ENCODE measurements at places on chromosomes 3 and 15.

- DNase-seq, result no peak
Observed at GRCh38 chr3:141992512-141992911, 116.1 kb downstream of the ATP1B3 start.

DNA sequence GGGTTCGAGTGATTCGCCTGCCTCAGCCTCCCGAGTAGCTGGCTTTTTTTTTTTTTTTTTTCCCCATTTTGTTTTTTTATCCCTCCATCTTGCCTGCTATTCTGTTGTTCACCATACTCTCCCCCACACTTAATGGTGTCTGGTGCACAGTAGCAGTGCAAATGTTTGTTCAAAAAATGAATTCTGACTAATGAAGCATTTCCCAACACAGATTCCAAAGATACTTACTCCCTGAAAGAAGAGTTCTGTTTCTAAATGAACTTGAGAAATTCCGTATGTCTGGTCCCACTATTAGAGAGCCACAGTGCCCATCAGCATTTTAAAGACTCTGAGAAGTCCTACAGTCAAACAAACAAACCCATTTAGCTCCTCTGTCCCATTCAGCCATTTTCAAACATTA lies 9.5 kb downstream of the EDEM1 start:
- DNase-seq, result no peak

DNA sequence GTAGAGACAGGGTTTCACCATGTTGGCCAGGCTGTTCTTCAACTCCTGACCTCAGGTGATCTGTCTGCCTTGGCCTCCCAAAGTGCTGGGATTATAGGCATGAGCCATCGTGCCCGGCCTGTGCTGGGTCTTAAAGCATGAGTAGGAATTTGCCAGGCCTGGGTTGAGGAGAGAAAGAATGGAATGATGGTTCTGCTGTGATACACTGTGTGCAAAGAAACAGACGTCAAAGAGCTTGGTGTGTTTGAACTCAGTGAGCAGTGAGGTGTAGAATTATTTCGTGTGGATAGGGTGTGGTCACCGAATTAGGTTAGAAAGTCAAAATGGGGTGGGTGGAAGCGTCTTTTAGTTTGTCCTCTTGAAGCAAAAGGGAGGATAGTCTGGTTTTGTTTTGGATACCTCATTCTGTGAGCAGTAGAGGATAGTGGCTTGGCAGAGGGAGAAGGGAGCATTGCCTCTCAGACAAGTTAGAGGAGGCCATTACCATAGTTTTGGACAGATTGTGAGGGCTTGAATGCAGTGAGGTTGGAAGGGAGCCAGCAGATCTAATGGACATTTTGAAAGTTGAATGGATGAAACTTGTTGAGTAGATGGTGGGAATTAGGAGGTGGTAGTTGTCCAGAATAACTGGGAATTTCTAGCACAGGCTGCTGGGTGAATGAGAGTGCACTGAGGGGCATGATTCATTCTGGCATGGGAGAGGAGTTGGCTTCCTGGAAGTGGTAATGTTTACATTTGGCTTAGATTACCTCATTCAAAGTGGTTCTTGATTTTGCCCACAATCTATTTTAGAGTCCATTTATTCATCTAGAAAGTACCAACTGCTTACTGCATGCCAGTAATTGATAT lies 27.2 kb downstream of the AKAP13 start:
- DNase-seq, result no peak

GRCh38 chr3:11465744-11466616 lies 177.7 kb downstream of the VGLL4 start:
- DNase-seq, result no peak

DNA sequence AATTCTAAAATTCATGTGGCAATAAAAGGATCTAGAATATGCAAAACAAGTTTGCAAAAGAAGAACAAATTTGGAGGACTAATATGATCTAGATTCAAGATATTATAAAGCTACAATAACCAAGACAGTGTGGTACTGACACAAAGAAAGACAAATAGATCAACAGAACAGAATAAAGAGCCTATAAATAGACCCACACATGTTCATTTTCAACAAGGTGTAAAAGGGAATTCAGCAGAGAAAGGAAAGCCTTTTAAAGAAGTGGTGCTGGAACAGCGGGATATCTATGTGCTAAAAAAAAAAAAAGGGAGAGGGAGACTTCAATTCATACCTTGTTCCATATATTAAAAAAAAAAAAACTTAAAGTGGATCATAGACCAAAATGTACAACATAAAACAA lies 149.0 kb downstream of the WDR76 start:
- no peak for DNase-seq

GRCh38 chr3:53011324-53011723 lies 34.5 kb downstream of the SFMBT1 start:
- no peak for DNase-seq

DNA sequence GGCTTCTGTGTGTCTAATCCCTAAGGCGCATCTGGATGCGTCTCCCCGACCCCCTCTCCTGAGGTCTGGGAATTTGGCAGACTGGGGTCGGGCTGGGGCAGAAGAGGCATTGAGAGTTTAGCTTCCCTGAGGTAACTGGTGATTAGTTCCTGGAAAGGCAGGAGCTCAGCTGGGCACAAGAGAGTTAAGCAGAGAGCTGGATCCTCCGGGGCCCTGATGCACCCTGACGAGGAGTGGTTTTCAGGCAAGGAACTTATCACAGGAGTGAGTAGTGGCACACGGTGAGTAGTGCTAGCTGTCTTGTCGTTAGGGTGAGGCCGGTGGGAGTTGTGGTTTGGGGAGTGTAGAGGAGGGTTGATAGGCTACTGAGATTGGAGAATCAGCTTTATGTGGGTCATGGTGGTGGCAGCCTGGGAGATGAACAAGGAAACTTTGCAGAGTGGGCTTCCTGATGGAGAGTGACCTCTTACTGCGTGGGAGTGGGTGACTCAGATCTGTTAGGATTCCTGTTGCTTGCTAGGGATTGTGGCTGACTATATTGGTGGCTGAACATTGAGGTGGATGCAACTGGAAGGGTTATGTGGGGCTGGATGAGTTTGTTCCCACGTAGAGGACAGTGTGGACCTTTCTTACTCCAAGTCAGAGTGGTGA lies 897 bp downstream of the RAD54L2 start:
- peak; percentile 28 for DNase-seq

GRCh38 chr3:107525644-107526305 lies 3.0 kb downstream of the BBX start:
- DNase-seq, result no peak

DNA sequence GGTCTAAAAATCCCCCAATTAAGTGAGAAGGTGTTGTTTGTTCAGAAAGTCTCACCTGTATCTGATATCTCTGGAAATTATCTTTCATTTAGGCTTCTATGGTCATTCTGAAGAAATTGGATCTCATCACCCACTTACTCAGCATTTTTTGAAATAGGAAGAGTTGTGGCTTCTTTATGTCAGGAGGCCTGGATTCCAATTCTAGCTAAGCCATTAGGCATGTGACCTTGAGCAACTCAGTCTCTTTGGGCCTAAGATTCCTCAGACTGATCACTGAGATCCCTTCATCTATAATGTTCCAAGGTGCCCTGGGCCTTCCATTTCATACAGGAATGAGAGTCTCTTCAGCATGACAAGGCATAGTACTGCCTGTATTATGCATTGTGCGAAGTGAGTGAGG lies 70.3 kb downstream of the ARHGEF26 start:
- no peak for DNase-seq

DNA sequence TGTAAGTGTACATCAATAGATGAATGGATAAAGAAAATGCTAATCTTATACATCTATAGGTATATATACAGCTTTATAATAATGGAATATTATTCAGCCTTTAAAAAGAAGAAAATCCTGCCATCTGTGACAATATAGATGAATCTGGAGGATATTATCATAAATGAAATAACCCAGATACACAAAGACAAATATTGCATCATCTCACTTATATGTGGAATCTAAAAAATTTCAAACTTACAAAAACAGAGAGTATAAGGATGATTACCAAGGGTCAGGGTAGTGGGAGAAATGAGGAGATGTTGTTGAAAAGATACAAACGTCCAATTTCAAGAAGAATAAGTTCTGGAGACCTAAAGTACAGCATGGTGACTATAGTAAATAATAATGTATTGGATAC lies 85.4 kb upstream of the AGTR1 start:
- no peak for DNase-seq

- DNase-seq, result peak; percentile 90
Observed at GRCh38 chr15:64387562-64388168, at the start of gene TRIP4. Gene TRIP4, plus strand, starts transcription at chr15:64387836. Its CDS starts 28 bp downstream, at chr15:64387864.

- DNase-seq, result no peak
Observed at GRCh38 chr3:76582098-76582497, 457.8 kb upstream of the ROBO2 start.

DNA sequence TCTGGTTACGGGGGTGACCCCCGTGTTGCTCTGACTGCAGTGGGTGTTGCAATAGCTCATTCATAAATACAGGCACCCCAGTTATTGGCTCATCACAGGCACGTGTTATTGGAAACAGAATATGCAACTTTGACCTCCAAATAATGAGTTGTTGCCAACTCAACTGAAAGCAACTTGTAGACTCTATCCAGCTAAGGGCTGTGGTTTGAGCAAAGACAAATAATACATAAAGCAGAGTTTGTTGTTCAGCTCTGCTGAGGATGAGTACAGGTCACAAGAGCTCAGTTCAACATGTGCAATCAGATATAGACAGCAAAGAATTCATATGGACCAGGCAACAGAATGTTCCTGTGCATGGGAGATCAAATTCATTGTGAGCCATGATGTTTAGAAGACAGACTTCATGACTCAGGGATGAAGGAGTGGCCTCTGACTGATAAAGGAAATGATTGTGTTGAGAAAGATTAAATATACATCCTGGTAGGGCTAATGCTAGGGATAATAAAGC lies 87.6 kb upstream of the LRIG1 start:
- DNase-seq, result no peak

DNA sequence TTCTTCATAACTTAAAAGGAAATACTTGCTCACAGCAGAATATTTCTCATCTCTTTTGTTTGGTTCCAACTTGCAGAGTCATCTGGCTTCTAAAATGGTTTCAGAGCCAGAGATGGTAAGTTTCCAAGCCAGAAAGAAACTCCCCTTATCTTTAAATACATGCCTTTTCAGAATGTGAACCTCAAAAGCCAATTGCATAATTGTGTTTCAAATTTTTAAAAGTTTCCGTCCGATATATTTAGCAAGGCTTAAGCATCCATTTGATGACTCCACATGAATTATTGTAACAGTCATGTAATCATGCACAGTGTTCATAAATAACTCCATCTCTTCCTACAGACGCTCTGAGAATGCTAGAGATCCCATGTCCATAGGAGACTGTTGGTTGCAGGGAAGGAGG lies 40.6 kb upstream of the C3orf80 start:
- DNase-seq, result no peak

DNA sequence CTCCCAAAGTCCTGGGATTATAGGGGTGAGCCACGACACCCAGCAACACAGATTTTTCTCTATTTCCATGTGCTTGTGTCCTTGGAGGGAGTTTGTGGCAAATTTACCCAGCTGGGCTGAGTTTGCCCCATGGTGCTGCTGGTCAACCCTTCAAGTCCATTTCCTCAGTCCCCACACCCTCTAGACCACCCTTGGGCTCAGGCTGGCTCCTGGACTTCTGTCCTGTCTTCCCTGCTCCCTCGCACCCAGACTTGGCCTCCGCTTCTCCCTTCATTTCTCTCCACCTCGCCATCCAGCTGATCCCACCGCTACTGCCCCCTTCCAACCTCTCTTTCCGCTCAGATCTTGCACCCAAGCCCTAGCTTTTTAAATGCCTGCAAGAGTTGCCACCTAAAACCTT lies 7.3 kb upstream of the RHOV start:
- DNase-seq, result no peak

- DNase-seq, result no peak
Observed at GRCh38 chr3:105798381-105798934, 70.4 kb downstream of the CBLB start.

GRCh38 chr15:49096090-49096750 lies 50.0 kb upstream of the SECISBP2L start:
- no peak for DNase-seq

- no peak for DNase-seq
Observed at GRCh38 chr3:95797081-95797480, 1017.3 kb upstream of the EPHA6 start.

DNA sequence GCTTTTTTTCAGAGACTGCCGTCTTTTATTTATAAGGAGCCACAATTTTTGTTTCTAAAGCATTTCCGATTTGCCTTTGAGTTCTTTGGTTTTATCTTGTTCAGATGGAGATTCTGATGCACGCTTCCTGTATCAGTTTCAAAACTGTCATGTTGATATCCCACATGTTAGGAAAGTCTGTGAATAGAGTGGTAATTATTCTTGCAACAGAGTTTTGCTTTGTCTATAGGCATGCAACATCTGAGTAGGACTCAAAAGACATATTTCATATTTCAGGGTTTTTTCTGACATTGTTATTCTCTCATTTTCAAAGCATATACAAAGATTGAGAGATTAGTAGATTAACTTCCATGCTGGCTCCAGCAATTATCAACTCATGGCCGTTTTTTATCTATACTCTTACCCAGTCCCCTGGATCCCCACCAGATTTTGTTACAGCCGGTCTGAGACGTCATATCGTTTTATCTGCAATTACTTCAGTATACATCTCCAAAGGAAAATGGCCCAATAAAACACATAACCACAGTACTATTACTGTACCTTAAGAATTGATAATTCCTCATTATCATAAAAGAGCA lies 22.4 kb downstream of the PAQR5 start:
- DNase-seq, result no peak

DNA sequence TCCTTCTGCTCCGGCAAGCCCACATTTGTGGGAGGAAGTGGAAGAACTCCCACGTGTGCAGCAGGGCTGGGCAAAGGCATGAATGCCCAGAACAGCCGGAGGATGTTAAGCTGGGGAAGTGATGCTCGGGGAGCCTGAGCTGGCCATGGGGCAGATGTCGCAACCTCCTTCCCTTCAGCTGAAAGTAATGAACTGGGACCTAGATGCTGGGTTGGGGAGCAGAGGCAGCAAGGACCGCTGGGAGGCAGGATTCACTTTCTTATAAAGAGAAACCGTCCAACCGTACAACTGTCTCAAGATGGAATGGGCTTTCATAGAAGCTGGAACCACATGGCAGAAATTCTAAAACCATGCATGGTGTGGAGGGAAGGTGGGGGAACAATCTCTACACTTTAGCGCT lies 290.9 kb downstream of the OCA2 start:
- no peak for DNase-seq

DNA sequence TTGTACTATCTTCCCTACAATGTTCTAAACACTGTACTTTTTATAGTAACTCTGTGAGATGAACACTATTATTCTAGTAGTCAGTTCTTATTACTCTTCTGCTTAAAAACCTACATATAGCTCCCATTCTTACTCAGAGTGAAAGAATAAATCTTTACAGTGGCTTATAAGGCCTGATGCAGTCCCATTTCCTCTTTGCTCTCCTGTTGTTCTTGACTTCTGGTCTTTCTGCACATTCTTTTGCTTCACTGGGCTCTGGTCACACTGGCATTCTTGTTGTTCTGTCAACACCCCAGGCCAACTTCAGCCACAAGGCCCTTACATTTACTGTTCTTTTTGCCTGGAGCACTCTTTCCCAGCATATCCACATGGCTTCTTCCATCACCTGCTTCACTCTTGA lies 58.2 kb upstream of the TP63 start:
- no peak for DNase-seq

- no peak for DNase-seq
Observed at GRCh38 chr15:92665100-92665555, 9.6 kb upstream of the FAM174B start.

GRCh38 chr3:61927332-61927731 lies 366.0 kb downstream of the PTPRG start:
- peak; percentile 48 for DNase-seq
